Epithelial cell of prostate (primary cell): ENCODE measurements at places on chromosomes 1 and 21.

- no peak for DNase-seq
These were observed 31.4 kb downstream of the CLCA1 start for GRCh38 chr1:86499987-86500593.

DNA sequence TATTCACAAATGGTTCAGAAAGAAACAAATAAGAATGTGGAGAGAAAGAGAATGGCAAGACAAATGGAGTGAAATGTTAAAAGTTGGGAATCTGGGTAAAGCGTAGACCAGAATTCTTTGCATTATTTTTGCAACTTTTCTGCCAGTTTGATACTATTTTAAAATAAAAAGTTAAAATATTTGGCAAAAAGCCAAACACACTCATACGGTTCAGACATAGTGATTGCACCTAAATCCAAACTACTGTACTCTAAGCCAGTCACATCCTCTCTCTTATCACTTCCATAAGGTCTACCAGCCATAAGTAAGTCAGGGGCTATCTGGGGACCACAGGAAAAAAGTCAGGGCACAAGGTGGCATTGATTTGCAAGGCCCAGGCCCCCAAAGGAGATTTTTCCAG lies 14.4 kb downstream of the STUM start:
- no peak for DNase-seq

- DNase-seq: no peak
These were observed 20.6 kb upstream of the OLFML3 start for GRCh38 chr1:113958691-113959090.

DNA sequence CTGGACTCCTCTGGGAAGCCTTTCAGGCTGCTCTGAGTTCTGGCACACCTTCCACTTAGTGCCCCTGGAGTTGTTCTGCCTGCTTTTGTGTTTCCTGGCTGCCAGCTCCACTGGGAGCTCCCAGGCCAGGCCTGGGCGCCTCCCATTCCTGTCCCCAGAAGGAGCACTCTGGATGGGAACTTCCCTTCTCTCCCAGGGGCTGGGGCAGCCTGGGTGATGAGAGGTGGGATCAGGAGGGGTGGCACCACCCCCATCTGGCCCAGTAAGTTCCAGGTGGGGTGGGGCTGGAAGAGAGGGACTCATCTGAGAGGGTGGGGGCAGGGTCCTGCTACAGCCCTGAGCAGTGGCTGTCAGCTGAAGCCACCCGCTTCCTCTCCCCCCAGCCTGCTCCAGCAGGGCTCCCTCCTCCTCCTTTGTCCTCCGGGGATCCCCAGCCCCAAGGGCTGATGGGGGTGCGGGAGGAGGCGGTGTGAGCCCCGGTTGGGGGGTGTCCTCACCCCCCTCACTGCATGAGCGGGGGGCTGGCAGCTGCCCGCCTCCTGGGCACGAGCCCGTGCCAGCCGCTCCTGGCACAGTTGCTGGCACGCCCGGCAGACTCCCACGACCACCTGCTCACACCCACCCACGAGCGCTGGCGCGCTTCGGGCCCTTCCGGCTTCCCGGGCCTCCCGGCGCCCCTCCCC lies 4.7 kb downstream of the FOXO6 start:
- DNase-seq: no peak

- no peak for DNase-seq
These were observed 180.7 kb downstream of the ZBTB18 start for GRCh38 chr1:244231572-244232315.

- DNase-seq: no peak
These were observed 678 bp downstream of the LSM10 start for GRCh38 chr1:36397083-36397377.

DNA sequence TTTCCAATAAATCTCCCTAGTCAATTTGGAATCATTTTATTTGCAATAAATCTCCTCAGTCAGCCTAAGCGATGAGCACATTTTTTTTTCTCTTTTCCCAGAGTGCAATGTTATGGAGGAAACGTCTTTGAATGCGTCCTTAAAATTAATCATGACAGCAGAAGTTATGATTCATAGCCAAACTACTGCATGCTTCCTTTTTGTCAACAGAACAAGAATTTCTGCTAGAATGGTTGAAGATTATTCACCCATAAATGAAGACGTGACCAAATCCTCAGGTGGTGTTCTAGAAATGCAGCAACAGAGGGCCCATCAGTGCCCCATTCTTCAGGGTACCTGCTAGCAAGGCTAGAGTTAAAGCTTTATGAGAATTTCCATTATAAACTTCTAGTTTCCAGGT lies 407.9 kb upstream of the PKN2 start:
- peak; percentile 29 for DNase-seq

- DNase-seq: no peak
These were observed 15.5 kb upstream of the SYNC start for GRCh38 chr1:32718036-32718435.

DNA sequence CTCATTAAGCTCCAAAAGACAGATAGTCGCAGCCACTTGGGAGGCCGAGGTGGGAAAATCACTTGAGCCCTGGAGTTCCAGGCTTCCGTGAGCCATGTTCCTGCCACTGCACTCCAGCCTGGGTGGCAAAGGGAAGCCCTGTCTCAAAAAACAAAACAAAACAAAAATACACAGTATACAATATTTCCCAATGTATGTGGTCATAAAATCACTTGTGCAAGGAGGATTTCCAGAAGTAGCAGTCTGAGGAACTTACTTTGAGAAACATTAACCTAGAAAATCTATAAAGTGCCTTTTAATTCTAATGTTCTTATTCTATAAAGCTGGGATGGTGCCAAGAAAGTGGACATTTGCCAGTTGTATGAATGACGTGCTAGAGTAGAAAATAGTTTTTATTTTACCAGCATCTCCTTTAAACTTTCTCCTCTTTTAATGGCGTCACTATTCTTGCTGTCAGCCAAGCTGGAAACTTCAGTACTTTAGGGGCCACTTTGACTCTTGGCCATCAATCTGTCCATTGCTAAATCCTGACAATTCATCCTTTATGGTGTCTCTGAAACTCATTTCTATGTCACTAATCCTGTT lies 22.5 kb downstream of the FAM177B start:
- DNase-seq: no peak

DNA sequence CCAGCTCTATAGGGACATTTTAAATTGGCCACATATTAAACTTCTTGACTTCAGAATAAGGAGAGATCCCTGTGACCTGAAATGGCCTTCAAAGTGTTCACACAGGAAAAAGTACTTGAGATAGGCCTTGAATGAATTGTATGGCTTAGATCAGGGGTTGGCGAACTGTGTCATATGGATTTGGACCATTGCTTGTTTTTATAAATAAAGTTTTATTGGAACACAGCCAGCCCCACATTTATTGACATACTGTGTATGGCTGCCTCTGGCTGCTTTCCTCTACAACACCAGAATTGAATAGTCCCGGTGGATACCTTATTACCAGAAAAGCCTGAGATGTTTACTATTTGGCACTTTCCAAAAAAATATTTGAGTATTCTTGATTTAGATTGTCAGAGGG lies 4.0 kb downstream of the BROX start:
- no peak for DNase-seq

GRCh38 chr1:201761871-201762270 lies 67.1 kb upstream of the IPO9 start:
- no peak for DNase-seq

GRCh38 chr1:81708250-81708649 lies 92.5 kb upstream of the ADGRL2 start:
- DNase-seq: no peak

GRCh38 chr1:89129911-89130310 lies 4.0 kb upstream of the GBP2 start:
- no peak for DNase-seq

DNA sequence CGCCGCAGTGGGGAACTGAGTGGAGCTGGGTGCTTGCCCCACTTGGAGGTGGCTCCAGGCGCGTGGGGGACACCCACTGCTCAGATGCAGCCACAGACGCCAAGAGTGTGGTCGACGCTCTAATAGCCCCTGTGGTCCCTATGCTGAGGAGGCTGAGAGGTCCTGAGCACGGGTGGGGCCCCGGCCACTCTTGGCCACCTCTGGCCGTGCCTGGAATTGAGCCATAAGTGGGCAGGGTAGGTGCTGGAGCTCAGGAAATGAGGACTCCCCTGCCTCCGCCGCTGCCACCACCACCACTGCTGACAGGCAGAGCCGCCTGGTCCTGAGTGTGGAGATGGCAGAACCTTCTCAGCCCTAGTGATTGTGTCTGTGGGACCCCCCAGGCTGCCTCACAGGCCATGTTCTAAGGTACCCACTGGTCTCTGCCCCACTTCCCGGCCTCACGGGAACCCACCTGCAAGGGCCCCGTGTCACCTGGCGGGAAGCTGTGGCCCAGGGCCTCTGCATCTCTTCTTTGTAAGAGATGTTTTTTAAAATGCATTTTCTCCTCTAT lies 34.6 kb upstream of the DIP2A start:
- no peak for DNase-seq

GRCh38 chr1:236677641-236678235 lies 8.6 kb upstream of the ACTN2 start:
- no peak for DNase-seq

DNA sequence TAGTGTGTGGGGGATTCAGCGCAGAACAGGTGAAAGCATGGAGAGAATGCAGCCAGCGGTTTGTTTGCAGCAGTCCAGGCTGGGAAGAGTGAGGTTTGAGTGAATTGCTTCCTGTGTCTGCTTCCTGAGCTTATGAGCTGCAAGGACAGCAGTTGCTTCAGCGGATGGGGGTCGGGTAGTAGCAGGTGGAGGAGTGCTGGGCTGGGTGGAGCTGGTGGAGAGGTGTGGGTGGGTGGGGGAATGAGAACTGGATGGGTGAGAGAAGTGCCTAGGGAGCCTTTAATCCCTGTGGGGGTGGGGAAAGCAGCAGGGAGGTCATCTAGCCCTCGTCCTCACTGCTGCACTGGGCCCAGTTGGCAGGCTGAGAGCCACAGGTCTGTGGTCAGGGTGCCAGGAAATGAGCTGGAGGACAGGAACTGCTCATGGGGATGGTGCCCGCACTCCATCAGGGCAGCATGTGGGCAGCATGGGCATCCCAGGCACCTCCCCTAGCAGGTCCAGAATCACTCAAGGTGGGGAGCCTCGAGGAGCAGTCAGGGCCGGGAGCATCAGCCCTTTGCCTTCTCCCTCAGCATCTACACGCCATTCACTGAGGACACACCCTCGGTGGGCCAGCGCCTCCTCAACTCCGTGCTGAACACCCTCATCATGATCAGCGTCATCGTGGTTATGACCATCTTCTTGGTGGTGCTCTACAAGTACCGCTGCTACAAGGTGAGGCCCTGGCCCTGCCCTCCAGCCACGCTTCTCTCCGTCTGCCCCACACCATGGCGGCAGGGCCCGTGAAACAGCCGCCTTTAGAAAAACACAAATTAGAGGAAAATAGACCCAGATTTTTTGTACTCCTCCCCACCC lies 14.8 kb downstream of the PSEN2 start:
- DNase-seq: no peak

DNA sequence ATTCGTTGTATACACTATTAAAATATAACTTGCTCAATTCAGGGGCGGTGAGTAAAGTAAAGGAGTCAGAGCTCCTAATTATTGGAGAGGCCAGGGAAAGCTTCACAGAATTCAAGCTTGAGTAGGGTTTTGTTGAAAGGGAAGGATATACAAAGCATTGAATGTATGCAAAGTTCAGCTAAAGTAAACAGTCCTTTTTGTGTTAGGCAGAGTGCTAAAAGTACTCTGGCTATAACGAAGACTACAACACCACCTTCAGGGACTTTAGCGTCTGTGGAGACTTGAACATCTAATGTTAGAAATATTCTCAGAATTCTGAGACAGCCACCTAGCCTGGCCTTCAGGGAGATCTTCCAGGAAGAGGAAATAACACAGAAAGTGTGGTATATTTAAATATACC lies 1.1 kb downstream of the FALEC start:
- DNase-seq: no peak

DNA sequence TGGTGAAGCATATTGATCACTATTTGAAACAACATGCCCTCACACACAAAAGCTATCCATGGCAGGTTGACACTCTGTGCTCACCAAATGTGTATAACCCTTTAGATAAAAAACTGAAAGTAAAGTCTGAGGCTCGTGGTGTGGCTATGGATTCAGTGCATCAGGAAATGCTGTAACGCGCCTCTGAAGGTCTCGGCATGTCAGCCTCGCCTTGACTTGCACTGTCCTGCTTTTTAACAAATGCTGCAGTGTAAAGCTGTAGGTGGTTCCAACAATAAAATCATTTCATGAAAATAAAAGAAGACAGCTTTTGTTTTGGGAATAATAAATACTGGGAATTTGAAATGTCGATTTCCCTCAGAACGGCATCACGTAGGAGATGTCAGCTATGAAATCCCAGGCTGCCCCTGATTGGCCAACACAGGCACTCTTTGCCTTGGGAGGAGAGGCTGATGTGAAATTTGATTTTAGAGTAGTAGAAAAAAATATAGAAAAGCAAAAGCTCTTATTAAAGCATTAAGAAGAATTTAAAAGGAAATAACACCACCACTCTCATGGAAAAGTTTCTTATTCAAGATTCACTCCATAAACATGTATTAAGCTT lies 168.2 kb downstream of the DSCAM start:
- DNase-seq: no peak

DNA sequence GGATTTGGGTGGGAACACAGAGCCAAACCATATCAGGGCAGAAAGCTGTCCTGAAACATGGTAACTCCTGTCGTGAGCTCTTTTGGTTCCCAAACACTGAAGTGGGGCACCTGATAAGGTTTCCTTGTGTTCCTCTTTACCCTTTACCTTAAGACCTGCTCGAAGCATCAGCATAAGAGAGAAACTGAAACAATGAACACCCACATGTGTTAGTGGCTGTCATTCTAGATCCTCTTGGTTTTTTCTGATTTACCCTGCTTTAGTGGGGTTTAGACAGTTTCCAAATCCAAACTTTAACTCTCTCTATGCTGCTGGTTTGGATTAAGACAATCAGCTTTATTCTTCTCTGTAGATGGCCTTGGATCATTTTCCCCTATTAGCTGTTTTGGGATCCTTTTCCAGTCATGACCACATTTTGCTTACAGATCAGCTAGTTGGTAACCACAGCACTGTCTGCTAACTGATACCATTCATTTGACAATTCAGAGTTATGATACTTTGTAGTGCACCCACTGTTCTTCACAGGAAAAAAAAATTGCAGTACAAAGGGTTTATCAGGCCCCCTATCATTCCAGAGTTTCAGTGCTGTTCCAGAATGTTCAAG lies 975 bp upstream of the MNDA start:
- no peak for DNase-seq

GRCh38 chr1:99348397-99349132 lies 84.3 kb downstream of the PLPPR4 start:
- no peak for DNase-seq

DNA sequence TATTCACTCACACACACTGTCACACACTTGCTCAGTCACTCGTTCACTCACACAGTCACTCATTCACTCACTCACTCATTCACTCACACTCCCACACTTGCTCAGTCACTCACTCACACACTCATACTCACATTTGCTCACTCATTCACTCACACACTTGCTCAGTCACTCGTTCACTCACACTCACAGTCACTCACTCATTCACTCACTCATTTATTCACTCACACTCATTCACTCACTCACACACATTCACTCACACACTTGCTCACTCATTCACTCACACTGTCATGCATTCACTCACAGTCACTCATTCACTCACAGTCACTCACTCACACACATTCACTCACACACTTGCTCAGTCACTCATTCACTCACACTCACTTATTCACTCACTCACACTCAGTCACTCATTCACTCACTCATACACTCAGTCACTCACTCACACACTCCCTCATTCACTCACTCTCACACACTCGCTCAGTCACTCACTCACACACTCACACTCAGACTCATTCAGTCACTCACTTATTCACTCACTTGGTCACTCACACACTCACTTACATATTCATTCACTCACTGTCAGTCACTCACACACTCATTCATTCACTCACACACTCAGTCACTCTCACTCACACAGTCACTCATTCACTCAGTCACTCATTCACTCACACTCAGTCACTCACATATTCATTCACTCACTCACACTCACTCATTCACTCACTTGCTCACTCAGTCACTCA lies 167.0 kb upstream of the C1orf174 start:
- no peak for DNase-seq
